ENCODE measurements at places on chromosomes 7 and 10. TPM values are rescaled to one million over a fixed set of nuclear protein-coding genes. Genes with fewer than 3 reads are reported as not detected.

- no peak for DNase-seq
Measured at GRCh38 chr10:13672548-13672947, 85.8 kb downstream of the PRPF18 start.

Gene RET
- polyA plus RNA-seq = 3.7 TPM

Gene RNF32
- 3.9 TPM for polyA plus RNA-seq

Gene ANK3
- 24.6 TPM for polyA plus RNA-seq

Measured in left lung (tissue), 14 donors.